ENCODE measurements at places on chromosomes 12 and 14.

DNA sequence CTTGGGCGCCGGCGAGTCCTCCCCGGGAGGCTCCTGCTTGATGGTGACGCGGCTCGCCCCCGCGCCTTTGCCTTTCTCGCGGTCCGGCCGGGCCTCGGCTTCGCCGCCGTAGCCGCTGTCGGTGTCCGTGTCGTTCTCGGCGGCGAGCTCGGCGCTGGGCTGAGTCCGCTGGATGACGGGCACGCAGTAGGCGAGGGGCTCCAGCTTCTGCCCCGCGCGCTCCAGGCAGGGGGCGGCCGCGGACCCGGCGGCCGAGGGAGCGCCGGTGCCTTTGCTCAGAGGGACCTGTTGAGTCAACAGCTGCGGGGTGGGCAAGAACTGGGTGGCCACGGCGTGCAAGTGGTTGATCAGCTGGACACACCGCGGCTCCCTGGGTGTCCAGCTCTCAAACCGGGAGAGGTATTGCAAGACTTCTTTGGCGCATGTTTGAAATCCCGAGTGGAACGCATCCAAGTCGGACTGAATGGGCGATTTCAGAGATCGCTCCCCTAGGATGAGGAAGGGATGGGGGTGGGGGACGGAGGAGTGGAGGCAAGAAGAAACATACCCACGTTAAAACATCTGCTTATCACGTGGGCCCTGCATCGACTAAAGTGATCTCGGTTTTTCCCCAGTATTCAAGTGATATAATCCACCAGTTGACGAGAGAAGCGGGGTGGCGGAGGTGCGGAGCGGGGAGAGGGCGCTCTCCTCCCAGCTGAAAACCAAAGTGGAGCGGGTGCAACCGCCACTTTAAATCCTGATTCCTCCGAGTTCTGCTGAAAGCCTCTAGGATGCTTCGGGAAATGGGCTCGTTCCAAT is 2.0 kb downstream of the BHLHE41 start:
- peak; percentile 84 for DNase-seq

DNA sequence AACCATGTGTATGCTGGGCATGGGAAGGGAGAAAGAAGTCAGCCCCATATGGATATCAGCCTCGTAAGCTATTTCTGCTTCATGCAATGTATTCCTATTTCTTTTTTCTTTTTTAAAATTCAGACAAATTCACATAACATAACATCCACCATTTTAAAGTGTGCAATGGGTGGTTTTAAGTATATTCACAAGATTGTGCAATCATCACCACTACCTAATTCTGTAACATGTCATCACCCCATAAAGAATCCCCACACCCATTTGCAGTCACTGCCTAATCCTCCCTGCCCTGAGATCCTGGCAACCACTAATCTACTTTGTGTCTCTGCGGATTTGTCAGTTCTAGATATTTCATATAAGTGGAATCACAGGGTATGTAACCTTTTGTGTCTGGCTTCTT is 9.5 kb downstream of the POMT2 start:
- DNase-seq: no peak

DNA sequence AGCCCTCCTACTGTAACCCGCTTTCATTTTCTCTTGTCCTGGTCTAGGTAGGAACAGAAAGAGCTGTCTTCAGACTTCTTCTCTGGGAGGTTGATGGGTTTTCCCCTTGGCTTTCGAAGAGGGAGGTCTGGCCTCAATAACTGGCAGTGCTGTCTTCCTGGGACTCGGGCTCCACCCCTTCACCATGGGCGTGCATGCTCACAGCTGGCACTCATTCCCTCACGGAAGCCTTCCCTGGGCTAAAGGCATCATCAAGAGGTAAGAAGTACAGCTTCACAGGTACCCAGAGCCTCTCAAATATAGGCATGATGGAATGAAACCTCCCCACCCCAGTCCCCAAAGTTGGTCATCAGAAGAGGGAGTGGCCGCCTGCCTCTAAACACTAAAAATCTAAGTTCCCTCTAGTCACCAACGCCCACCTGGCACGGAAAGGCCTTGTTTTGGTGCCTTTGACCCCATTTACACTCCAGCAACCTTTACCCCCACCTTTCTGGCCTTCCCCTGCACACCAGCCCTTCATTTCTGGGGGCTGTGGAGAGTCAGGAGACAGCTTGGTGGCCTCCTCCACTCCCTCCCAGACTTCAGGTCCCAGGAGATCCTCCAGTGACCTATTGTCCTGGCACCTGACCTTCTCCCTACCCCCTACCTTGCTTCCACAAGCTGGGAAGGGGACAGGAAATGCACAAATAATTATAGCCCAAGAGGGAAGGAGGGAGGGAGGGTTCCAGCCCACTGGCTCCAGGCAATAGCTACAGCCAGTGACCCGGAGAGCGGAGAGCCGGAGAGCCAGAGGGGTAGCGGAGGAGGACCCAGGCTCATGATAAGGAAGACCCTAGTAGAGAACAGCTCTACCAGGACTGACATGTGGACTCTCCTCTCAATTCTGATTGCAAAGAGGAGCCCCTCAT is 2.8 kb downstream of the RAPGEF3 start:
- peak; percentile 57 for DNase-seq

GRCh38 chr14:51304941-51305340 is 64.9 kb downstream of the TMX1 start:
- DNase-seq: no peak

DNA sequence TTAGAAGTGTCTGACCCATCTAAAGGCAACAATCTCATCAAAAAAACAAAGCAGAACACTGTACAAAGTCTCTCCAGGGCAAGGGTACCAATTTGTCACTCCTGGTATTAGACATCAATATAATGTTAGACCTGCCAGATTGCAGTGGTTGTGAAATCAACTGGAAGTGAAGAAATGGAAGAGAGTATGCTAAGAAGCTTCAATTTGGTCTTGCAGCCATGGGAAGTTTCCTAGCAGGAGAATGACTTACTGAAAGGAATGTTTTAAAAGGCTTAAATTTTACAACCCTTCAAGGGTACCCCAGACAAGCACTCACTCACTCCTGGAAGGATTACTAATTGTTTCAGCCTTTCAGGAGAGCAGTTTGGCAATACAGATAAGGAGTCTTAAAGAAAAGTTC is 18.9 kb downstream of the LLPH start:
- no peak for DNase-seq

DNA sequence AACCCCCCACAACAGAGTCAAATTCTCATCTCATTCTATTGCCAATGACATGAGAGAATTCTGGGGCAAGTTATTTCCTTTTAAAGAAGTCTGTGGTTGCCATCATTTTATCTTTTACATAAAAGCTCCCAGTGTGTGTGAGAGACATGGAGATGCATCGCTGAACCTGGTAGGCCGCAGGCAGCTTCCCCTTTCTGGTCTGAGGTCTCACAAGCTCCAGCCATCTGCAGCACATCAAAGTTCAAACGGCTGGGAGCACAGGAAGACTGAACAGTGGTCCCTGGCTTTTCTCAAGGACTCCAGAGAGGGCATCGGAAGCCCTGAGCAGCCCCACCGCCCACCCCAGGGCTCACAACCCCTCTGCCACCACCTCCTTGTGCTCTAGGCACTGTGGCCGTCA is 141.7 kb downstream of the RIMBP2 start:
- no peak for DNase-seq

- peak; percentile 7 for DNase-seq
Measured at GRCh38 chr14:55398679-55399078, 13.0 kb downstream of the ATG14 start.

GRCh38 chr12:6998715-6999451 is 19.4 kb downstream of the LPCAT3 start:
- no peak for DNase-seq

DNA sequence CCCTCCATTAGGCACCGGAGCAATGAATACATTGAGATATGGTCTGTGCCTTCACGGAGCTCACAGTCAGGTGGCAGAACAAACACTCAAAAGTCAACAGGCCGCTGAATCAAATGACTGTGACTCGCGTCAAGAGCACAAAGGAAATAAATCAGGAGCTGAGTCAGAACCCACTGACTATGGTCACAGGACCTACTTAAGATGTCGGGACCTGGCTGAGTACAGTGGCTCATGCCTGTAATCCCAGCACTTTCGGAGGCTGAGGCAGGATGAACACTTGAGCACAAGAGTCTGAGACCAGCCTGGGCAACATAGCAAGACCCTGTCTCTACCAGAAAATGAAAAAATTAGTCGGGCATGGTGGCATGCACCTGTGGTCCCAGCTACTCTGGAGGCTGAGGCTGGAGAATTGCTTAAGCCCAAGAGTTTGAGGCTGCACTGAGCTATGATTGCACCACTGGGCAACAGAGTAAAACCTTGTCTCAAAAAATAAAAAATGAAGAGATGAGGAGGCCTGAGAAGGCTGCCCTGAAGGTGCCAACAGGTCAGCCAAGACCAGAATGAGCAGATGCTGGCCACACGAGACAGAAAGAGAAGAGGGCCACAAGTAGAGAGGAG is 19.9 kb downstream of the TMEM233 start:
- no peak for DNase-seq

DNA sequence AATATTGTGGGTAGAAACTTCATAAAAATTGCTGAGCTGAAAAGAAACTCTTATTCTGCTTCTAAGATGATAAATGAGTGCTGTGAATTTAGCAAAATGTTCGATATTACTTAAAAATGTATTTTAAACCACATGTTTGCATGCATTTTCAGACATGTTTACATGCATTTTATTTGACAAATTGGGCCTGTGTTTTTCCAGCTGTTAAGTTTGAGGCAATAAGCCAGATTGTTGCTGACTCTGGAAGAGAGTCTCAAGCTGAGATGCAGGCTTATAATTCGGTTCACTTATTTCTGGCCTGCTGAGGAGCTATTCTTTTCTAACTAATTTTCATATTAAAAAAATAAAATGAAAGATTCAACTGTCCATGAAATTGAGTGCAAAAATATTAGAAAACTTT is 110.1 kb downstream of the SYNE2 start:
- DNase-seq: no peak

- no peak for DNase-seq
Measured at GRCh38 chr12:111546758-111547383, 52.2 kb downstream of the ATXN2 start.

- DNase-seq: no peak
Measured at GRCh38 chr12:11703378-11703777, 53.9 kb downstream of the ETV6 start.

DNA sequence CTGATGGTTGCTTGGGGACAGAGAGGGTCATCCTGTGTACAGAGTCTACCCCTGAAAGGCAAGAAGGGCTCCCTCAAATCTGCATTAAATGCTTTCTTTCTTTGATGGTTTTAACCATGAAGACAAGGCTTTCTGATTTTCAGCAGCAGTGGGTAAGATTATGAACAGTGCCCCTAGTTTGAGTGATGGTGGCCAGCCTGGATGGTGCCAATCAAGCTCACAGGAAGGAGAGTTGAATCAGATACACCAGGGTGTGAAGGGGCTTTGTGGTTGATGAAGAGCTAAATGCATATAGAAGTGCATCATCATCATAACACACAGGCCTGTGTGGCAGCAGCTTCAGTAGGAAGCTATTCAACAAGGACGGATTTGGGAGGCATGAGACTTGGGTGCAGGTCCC is 5.7 kb downstream of the KRT85 start:
- no peak for DNase-seq

- DNase-seq: peak; percentile 45
Measured at GRCh38 chr12:12717586-12718380, 615 bp downstream of the CDKN1B start.
